ENCODE measurements at places on chromosomes 13 and 19. TPM values are rescaled to one million over a fixed set of nuclear protein-coding genes. Genes with fewer than 3 reads are reported as not detected.
A peak's percentile ranks its signal among the peaks of the same experiment; 100 is the strongest.

GRCh38 chr13:52344108-52344507, 61.9 kb downstream of the THSD1 start:
- H3K27ac ChIP-seq = no peak overlapping the region
- DNase-seq = no peak
- H3K36me3 ChIP-seq = no peaks in the 10 kb centered on the region
- H3K27me3 ChIP-seq = peaks cover 8% of the 10 kb centered on the region
- no peak overlapping the region for H3K4me3 ChIP-seq

Gene ZNF729
- total RNA-seq = not detected

GRCh38 chr13:22176968-22177520, 506.2 kb downstream of the FGF9 start:
- no peaks in the 10 kb centered on the region for H3K27me3 ChIP-seq
- no peaks in the 10 kb centered on the region for H3K4me1 ChIP-seq
- H3K36me3 ChIP-seq = no peaks in the 10 kb centered on the region

DNA sequence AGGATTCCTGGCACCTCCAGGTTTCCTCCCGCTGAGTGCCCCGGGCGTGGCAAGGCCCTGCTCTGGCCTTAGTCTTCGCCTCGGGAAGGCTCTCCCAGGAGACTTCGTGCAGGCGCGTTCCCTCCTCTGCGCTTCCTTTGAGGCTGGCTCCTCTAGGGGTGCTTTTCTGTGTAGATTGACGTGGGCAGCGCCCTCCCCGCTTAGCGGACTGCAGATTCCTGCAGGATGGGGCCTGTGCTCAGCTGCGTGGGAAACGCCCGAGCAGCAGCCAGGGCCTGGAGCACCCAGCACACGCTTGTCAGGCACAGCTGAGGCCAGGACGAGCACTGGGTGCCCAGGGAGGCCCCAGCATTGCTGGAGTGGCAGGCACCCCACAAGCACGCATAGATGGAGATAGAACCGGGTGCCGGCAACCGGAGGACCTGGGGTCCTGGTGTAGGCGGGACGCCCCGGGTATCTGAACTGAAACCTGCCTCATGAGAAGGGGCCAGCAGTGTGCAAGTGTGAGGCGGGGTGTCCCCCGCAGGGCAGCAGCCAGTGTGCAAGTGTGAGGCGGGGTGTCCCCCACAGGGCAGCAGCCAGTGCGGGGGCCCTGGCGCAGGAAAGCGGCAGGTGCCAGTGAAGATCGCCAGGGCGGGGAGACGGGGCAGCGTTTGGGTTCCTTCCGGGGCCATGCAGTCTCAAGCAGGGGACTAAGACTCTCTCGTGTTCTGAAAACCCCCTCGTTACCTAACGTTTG, 3.4 kb downstream of the NDUFS7 start:
- peaks cover 10% of the 10 kb centered on the region for H3K4me1 ChIP-seq
- no peak for DNase-seq
- peaks cover 29% of the 10 kb centered on the region for H3K36me3 ChIP-seq
- no peak overlapping the region for H3K4me3 ChIP-seq
- no peaks in the 10 kb centered on the region for H3K27me3 ChIP-seq

Gene ERICH4
- not detected for total RNA-seq

- H3K27ac ChIP-seq = no peak overlapping the region
- no peak for DNase-seq
- H3K36me3 ChIP-seq = no peaks in the 10 kb centered on the region
- no peaks in the 10 kb centered on the region for H3K27me3 ChIP-seq
These were observed 39.6 kb downstream of the LTBP4 start for GRCh38 chr19:40640744-40641143.

GRCh38 chr13:55534306-55534705, 1606.4 kb upstream of the PRR20A start:
- DNase-seq = no peak
- H3K4me3 ChIP-seq = no peak overlapping the region
- no peaks in the 10 kb centered on the region for H3K27me3 ChIP-seq
- no peak overlapping the region for H3K27ac ChIP-seq
- no peaks in the 10 kb centered on the region for H3K4me1 ChIP-seq
- H3K36me3 ChIP-seq = no peaks in the 10 kb centered on the region

DNA sequence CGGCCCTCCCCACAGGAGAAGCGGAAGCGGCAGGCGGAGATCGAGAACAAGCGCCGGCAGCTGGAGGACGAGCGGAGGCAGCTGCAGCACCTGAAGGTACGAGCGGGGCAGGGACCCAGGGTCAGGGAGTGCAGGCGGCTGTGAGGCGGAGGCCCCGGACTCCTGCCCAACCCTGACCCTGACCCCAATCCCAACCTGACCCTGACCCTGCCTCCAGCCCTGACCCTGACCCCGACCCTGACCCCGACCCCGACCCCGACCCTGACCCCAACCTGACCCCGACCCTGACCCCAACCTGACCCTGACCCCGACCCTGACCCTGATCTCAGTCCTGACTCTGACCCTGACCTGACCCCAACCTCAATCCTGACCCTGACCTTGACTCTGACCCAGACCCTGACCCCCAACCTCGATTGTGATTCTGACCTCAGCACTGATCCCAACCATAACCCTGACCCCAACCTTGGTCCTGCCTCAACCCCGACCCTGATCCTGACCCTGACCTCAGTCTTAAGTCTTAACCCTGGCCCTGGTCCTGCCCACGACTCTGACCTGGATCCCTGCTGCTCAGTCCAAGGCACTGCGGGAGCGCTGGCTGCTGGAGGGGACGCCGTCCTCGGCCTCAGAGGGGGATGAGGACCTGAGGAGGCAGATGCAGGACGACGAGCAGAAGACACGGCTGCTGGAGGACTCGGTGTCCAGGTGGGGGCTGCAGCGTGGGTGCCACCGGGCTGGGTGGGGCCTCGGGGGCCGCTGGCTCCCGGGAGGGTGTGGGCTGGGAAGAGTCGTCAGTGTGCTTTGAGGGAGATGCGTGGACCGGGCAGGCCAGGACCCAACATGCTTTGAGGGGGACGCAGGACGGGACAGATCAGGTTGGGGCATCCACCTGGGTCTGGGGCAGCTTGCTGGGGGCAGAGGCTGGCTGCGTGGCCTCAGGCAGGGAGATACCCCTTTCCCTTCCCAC, 18.5 kb downstream of the PALM start:
- DNase-seq = no peak
- H3K4me3 ChIP-seq = no peak overlapping the region
- no peak overlapping the region for H3K27ac ChIP-seq
- no peaks in the 10 kb centered on the region for H3K36me3 ChIP-seq

GRCh38 chr13:45439781-45440462, 21.7 kb upstream of the SLC25A30 start:
- no peak overlapping the region for H3K27ac ChIP-seq
- H3K27me3 ChIP-seq = peaks cover 11% of the 10 kb centered on the region
- DNase-seq = no peak

DNA sequence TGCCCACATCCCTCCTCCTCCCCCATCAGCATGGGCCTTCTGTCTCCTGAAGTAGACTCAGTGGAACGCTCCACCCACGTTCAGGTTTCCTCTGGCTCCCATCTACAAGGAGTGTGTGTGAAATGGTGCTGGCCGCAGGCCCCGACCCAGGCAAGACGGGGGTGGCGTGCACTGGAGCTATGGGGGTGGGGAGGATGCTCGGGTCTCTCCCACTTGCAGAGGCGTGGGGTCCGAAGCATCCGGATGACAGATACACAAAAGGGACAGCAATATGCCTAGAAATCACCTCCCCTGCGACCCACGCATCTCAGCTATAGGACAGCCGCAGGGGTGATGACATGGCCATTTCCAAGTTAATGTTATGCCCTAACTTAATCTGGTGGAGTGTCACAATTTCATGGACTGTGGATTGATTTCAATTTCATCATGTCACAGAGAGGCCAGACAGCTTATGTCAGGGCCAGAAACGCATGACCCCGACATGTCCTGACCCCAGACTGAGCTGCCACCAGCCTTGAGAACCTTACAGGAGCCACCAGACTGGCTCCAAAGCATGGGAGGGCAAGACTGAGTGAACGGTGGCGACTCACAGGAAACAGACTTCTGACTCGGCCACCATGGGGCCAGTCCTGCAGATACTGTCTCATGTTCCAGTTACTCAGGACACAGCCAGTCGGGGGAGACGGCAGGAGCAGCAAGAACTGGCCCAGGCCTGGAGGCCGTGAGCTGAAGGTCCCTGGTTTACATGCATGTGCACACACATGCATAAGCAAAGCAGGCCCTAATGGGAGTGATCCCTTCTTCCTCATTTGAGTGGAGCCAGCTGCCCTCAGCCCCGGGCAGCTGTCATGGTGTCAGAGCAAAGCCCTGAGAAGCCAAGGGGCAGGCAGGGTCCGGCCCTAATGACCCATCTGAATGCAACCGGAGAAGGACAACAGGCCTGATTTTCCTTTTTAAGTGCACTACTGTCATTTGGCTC, 82.2 kb downstream of the SLC7A1 start:
- H3K4me3 ChIP-seq = no peak overlapping the region
- H3K4me1 ChIP-seq = peaks cover 8% of the 10 kb centered on the region
- H3K27ac ChIP-seq = no peak overlapping the region
- no peaks in the 10 kb centered on the region for H3K27me3 ChIP-seq
- no peak for DNase-seq
- peaks cover 61% of the 10 kb centered on the region for H3K36me3 ChIP-seq

Gene KLK4
- total RNA-seq = not detected

GRCh38 chr19:4744451-4745174, 21.0 kb upstream of the DPP9 start:
- H3K4me1 ChIP-seq = peaks cover 3% of the 10 kb centered on the region
- no peak for DNase-seq
- peaks cover 14% of the 10 kb centered on the region for H3K27me3 ChIP-seq
- no peak overlapping the region for H3K4me3 ChIP-seq
- H3K36me3 ChIP-seq = no peaks in the 10 kb centered on the region
- no peak overlapping the region for H3K27ac ChIP-seq

Gene PLK5
- not detected for total RNA-seq

DNA sequence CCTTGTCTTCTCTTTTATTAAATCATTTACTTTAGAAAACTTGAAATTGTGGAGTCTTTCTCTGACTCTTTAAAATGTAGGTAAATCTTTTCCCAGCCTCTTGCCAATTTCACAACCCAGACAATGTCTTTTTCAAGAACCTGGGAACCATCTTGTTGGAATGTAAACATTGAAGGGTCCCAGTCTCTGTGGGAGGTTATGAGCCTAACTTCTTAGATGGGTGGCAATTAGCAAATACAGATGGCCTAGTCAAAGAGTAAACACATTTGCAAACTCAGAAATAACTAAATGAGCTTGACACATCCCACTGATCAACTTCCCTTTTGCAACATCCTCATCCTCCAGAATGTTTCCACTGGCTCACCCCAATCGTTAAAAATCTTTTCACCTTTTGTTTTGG, 721.0 kb downstream of the PCDH9 start:
- H3K27me3 ChIP-seq = no peaks in the 10 kb centered on the region
- no peak overlapping the region for H3K27ac ChIP-seq
- H3K4me3 ChIP-seq = no peak overlapping the region
- H3K4me1 ChIP-seq = no peaks in the 10 kb centered on the region
- DNase-seq = no peak

GRCh38 chr19:47661161-47661560, 52.1 kb upstream of the EHD2 start:
- H3K4me3 ChIP-seq = no peak overlapping the region
- no peak for DNase-seq
- no peak overlapping the region for H3K27ac ChIP-seq
- H3K27me3 ChIP-seq = no peaks in the 10 kb centered on the region
- no peaks in the 10 kb centered on the region for H3K36me3 ChIP-seq

Gene EFNB2
- total RNA-seq = 0.21 TPM

DNA sequence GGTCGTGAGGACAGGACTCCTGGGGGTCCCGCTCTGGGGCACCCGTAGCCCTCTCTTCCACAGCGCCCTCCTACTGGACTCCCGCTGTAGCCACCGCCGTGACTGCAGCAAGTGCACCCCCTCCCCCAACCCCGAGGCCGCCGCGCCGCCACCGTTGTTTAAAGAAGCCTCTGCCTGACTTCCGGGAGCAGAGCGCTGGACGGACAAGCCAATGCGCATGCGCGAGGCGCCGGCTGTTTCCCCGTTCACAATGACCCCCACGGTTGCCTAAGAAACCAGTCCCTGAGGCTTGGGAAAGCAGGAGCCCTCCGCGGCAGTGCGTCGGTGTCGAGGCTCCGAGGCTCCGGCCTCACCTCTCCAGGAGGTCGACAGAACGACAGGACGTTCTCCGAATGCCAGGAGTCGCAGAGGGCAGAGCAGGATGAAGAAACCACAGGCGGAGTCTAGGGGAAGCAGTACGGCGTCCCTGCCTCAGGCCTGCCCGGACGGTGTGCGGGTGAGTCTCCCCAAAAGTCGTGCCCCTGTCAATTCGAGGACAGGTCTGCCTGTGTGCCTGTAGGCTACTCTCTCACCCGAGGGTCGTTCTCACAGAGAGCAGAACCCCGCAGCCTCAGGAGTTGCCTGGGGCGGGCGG, 70.5 kb upstream of the ZNF420 start:
- peaks cover 2% of the 10 kb centered on the region for H3K4me1 ChIP-seq
- H3K27me3 ChIP-seq = no peaks in the 10 kb centered on the region
- H3K36me3 ChIP-seq = peaks cover 6% of the 10 kb centered on the region
- DNase-seq = peak; percentile 38

DNA sequence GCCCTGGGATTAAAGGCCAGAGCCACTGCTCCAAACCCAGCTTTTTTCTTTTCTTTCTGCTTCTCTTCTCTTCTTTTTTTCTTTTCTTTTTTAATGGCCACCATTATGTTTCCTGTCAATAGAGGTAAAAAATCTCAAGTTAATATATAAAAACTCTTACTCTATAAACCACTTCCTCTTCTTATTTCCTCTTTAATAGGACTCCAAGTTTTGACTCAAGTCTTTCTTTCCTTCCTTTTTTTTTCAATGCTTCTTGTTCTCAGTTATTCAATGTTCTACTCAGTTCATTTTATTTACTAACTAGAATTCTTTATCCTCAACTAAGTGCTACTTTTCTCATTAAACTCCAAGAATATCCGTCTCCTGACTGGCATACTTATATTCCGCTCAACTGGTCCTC, 27.1 kb upstream of the MYCBP2 start:
- no peak overlapping the region for H3K4me3 ChIP-seq
- no peak overlapping the region for H3K27ac ChIP-seq
- no peaks in the 10 kb centered on the region for H3K36me3 ChIP-seq
- H3K4me1 ChIP-seq = peaks cover 5% of the 10 kb centered on the region
- no peak for DNase-seq

All from activated T-helper 2 cell treated with anti-CD3 and anti-CD28 coated beads, Interferon-gamma antibody, Interleukin-2, Interleukin-4, amounts not matched to agents 10 μg/mL and 5 μg/mL and 100 μg/mL, durations not matched to agents 14 hours and 24 hours and 36 hours (primary cell).